Fibroblast of mammary gland (primary cell): ENCODE measurements at places on chromosomes 7 and 10.
A peak's percentile ranks its signal among the peaks of the same experiment; 100 is the strongest.

GRCh38 chr10:124906551-124907001 is 35.3 kb upstream of the ZRANB1 start:
- DNase-seq = peak; percentile 90

DNA sequence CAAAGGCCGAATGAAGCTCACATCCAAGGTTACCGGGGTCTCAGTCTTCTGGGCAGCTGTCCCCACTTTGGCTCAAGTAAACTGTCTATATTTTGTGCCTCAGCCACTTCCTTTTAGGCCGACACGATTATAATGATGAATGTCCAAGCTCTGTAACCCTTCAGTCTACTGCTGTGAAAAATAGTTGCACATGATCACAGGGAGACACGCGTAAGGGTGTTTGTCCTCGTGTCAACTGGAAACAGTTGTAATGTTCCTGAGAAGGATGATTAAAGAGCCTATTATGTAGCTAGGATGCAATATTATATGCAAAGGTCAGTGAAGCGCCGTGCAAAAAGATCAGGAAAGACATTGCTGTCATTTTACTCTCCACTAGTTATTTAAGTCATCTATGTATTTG is 559.9 kb downstream of the SDK1 start:
- DNase-seq = no peak

GRCh38 chr10:34633374-34633773 is 181.7 kb downstream of the PARD3 start:
- no peak for DNase-seq

DNA sequence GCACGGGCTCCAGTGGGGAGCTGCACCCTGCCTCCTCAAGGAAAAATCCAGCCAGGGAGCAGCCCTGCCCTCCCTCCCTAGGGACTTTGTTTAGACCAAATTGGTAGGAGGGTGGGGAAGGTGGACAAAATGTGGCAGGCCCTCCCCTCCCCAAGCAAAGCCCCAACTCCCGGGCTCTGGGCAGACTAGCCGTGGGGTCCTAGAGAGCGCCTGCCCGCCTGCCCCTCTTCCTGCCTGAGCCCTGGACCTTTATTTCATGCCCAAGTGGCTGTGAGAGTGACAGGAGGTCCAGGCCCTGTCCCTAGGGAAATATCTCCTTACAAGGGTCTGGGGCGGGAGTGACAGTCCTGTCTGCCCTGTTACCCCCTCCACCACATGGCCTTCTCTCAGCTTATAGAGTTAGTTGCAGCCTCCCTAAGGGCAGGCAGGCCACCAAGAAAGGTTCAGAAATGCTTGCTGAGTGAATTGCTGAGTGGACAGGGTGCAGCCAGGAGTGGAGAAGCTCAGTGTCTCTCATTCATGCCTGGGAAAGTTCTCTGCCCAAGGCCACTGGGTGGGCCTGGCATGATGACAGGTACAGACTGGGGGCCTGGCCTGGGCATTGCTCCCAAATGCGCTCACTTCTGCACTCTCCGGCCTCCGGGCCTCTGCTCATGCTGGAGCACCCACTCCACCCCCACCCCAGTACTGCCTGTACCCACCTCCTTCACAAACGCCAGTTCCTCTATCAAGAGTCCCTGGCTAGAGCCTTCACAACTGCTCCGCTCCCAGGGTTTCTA is 25.2 kb downstream of the DNAJB12 start:
- DNase-seq = no peak

DNA sequence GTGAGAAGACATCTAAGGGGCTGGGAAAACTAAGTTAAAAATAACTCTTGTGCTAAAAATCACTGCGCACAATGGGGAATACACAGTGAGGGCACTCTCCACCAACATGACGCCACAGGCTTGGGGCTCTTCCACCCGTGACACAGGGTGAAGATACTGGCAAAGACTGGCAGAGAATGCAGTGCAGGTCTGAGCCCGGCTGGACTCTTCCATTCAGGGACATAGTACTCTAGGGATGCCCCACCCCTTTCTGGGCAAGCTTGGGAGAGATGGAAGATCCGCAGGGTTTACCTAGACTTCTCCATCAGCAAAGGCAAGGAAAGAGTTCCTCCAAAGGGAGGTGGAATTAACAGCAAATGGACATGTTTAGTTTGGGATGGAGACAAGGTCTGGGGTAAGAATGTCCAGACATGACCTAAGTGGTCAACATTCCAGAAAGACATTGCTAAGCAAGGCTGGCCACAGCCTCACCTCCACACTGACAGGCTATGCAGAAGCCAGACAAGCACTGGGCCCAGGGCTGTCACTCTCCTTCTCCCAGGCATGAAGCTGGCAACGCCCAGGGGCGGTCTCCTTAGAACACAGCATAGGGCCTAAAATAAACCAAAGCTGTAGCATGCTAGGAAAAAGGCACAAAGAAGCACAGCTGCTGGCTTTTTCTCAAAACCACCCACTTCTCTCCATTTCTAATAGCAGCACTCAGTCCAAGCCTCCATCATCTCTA is 28.1 kb downstream of the XPNPEP1 start:
- DNase-seq = peak; percentile 45

DNA sequence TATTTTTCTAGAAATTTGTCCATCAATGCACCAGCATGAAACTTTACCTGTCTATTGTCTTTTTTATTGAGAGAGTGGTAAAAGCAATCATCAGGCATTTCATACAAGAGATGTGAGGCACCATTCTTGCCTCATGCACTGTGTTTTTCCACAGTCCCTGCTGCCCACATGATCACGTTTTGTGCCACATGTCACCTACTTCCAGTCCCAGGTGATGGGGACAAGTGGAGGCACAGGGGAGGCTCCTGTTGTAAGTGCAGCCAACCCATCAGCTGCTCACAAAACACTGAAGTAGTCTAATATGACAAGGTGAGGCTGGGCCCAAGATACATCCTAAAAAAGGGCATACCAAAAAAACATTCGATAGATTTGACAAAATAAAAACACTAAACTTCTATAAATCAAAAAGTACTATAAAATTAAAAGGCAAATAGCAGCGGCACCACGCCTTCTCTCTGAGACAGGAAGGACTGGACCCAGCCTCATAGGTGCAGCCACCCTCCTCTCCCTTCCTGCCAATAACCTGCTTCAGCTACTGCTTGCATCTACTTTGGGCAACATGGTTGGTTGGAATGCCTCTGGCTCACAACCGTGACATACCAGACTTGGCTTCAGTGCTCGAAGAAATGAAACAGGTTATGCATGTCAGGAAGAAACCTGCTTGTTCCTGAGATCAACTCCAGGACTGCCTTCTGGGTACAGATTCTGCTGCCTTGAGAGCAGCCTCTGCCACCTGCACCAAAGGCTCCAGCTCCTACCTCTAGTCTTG is 2.3 kb downstream of the ZC3HAV1L start:
- DNase-seq = no peak

- DNase-seq = no peak
These were observed 132.1 kb downstream of the EGFR start for GRCh38 chr7:55150709-55151451.

DNA sequence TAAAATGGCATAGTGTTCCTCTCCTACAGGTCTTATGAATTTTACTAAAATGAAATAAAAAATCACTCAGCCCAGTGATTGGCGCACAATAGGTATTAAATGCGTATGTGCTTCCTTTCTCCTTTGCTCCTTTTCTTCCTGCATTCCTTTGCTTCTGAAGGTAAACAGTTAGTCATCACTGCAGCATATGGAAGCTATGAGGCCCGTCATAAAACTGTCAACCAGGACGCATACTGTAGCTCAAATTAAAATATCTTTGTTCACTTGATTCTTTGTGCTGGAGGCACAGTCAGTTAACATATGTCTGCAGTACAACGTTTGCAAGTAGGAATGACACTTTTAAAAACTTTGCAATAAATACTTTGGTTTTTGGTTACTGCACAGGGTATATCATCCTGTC is 374.7 kb downstream of the TCERG1L start:
- no peak for DNase-seq

DNA sequence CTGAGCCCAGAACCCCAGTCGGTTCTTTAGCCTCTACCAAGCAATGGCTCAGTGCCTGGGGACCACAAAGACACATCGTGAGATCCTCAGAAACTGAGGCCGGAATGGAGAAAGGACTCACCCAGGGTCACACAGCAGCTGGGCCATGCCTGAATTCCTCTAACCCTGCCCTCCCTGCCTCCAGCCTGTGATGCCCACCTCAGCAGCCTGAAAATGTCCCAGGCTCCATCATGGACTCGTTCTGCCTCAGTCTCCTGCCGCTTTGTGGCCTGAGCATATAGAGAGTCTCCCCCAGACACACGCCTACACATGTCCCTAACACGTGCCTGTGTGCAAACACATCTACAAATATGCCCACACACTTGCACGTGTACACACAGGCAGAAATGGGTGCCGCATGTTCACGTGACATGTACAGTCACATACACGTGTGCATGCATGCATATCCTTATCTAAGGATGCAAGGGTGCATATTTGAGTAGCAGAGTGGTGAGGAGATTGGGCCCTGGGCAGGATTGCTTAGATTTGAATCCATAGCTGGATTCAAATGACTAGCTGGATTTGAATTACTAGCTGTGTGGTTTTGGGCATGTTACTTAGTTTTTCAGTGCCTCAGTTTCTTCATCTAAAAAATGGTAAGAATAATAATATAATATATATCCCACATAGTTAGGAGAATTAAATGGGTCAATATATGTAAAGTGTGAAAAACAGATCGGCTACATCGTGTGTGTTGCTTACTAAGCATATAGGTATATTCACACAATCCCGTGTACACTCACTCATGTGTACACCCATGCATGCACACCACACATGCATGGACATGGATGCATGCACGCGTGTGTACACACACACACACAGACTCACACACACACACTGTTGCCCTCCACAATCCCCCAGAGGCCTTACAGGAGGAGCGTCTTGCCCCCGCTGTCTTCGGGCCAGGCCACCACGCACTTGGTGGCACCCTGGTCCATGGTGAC is 2.4 kb downstream of the TACR2 start:
- DNase-seq = no peak

DNA sequence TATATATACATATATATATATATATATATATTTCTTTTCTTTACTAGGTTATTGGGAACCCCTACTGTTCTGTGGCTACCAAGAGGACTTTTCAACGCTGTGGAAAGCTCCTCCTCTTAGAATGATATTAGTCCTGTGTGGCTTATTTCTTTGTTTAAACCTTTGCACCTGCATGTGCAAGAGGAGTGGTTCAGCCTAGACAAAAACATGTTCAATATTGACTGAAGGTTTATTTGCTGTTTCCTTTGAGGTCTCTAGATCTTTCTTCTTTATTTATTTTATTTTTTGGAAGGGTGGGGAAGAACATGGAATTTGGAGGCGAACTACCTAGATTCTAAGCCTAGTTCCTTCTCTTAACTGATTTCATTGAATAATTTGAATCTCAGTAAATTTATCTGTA is 118.1 kb downstream of the GNAT3 start:
- DNase-seq = no peak

DNA sequence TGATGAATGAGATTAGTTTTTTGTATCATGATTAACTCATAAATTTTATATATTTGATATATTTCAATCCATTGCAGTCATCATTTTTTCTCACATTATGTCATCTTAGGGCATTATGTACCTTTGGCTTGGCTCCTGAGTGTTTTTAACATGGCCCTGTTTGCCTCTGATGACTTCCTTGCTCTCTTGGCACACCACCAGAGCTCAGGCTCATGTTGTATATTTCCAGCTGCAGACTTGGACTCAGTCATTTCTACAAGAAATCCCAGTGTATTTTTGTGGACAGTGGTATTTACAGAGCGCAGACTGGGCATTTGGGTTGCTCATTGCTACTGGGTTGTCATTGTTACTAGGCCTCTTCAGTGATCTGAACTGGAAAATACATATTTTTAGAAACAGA is 188.5 kb downstream of the ADRA2A start:
- DNase-seq = no peak

- DNase-seq = no peak
These were observed at the start of gene SCRN1 for GRCh38 chr7:29989257-29989995. TSS of gene SCRN1 (minus strand) at chr7:29989801. CDS start at chr7:29969067, 20,734 bp downstream.

- DNase-seq = no peak
These were observed 85.9 kb downstream of the POM121L12 start for GRCh38 chr7:53121374-53121773.

- DNase-seq = no peak
These were observed 100.4 kb downstream of the LMBR1 start for GRCh38 chr7:156792611-156793010.

DNA sequence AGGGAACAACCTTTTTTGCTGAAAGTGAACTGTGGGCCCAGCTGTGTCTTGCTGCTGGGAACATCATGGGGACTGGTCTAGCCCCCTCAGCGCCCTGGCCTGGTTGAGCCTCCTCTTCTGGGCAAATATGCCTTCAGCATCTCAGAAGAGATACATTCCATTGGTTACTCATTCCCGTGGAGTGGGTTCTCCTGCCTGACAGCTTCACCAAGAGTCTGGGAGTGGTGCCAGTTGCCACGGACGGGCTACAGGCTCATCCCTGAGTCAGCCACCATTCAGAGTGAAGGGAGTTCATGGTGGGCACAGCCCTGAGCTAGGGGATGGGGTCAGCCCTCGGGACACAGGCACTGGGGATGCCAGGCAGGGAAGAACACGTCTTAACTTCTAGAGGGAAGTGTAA is 81.9 kb downstream of the RAMP3 start:
- peak; percentile 76 for DNase-seq

DNA sequence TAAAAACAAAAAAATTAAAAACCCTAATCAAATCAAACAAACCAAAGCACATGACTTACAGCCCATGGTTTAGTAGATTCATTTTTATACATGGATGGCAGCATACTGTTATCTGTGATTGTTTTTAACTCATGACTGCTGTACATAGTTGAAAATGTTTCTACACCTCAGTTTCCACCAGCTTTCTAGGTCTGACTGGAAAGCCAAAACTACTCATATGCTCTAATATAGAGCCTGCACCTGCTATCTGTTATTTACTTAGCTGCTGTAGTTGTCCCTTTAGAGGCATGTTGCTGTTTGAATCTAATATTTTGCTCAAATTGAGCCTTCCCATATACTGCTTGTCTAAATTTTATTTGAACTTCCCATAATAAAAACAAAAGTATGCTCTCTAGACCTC is 289.9 kb upstream of the LRRN3 start:
- no peak for DNase-seq

DNA sequence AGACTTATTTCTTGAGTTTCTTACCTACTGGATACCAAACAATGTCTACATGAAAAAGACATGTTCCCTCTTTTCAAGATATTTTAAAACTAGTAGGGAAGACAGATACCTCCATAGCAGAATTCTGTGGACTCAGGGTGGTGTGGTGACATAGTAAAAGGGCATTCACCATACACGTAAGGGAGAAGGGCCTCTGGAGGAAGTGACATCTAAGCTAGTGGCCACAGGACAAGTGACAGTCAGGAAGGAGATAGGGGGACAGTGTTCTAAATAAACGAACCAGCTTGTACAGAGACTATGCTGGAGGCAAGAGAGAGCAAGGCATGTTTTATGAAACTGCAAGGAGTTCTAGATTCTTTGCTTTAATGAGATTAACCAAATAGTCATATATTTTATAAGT is 321.7 kb upstream of the LRGUK start:
- no peak for DNase-seq
